NCI-H1694 (cell line): ENCODE measurements at places on chromosomes 5 and 9.

DNA sequence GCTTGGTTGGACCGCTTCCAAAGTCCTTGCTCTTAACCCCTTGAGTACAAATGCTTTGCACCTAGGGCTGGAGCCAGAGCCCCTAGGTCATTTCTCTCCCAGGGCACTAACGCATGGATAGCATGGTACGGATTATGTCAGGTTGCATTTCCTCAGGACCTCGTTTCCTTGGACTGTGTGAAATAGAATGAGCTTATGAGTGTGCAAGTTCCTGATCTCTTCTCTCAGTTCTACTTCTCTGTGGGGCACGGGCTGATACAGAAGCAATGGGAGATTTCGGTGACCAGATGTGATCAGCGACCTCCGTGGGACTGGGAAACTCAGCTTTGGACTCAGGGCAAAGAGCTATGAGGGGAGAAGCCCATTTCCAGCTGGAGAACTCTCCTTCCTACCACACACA, 14.2 kb downstream of the SPARC start:
- no peak for DNase-seq

DNA sequence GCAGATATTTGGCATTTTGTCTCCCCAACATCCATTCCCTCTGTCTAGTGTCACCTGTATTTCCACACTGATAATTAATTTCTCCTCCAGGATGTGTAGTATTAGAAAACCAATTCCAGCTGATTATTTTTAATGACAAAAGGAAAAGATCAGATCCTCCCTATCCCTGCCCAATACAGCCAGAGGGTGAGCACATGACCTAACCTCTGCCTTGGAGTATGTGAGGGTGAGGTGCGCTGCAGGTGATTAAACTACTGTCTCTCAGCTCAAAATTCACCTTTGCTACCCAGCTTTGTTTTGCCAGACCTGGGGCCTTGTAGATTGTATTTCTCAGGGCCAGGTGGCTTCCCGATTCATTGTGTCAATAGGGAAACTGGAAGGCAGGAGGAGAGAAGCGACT, 402.1 kb downstream of the PRELID2 start:
- no peak for DNase-seq

GRCh38 chr5:129477532-129477931, 17.4 kb downstream of the ADAMTS19 start:
- no peak for DNase-seq

GRCh38 chr5:146660376-146660960, 144.5 kb upstream of the GPR151 start:
- no peak for DNase-seq

GRCh38 chr5:61603211-61603908, 271.3 kb downstream of the ZSWIM6 start:
- DNase-seq = no peak

GRCh38 chr5:69206528-69207190, 17.3 kb downstream of the CENPH start:
- no peak for DNase-seq

- DNase-seq = peak; percentile 12
These were observed 17.6 kb upstream of the TARS1 start for GRCh38 chr5:33423018-33423630.

DNA sequence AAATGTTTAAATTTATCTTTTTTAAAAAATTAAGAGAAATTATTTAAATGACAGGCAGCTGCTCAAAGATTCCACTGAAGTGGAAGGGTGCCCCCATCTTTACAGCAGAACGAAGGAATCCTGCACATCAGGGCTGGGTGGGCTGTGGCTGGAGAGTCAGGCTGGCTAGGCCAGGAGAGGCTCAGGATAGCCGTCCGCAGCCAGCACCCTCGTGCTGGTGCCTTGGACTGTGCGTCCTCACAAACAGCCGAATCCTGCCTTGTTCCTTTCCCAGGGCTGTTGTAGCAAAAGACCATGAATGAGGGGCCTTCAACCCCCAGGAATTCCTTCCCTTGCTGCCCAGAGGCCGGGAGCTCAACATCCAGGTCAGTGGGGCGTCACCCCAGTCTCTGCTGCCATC, 64.6 kb upstream of the FCN1 start:
- DNase-seq = no peak

- no peak for DNase-seq
These were observed 3.9 kb downstream of the VCAN start for GRCh38 chr5:83475391-83475863.

DNA sequence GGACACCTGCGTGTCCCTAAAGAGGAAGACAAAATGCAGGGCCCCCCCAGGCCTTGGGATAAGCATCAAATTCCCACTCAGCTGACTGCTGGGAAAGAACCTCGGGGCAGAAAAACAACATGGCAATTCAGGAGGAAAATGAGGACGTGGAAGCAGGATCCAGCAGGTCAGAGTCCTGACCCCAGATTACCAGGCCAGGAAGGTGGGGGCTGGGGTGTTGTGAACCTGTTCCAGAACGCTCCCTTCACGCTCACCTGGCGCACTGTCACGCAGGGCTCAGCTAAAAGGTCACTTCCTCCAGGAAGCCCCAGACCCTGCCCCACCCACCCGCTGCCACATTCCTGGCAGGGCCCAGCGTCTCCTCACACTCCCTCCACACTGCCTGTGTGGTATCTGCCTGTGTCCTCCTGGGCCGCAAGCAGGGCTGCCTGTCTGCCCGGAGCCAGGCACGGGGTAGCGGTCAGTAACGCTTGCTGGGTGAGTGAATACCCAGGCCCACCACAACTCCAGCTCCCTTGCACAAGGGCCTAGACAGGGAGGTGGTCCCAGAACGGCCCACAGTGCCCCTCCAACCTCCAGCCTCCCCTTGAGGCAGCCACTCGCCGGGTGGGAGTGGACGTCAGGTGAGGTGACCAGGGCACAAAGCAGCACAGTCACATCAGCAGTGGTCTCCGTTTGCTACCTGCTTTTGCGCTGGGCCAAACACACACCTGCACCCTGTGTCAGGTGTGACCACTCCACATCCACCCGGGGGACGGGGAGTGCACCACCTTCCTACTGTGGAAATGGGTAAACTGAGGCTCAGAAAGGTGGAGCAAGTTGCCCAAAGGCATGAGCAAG, 18.1 kb downstream of the VAV2 start:
- DNase-seq = no peak

GRCh38 chr5:142881076-142881783, 111.1 kb downstream of the ARHGAP26 start:
- no peak for DNase-seq

DNA sequence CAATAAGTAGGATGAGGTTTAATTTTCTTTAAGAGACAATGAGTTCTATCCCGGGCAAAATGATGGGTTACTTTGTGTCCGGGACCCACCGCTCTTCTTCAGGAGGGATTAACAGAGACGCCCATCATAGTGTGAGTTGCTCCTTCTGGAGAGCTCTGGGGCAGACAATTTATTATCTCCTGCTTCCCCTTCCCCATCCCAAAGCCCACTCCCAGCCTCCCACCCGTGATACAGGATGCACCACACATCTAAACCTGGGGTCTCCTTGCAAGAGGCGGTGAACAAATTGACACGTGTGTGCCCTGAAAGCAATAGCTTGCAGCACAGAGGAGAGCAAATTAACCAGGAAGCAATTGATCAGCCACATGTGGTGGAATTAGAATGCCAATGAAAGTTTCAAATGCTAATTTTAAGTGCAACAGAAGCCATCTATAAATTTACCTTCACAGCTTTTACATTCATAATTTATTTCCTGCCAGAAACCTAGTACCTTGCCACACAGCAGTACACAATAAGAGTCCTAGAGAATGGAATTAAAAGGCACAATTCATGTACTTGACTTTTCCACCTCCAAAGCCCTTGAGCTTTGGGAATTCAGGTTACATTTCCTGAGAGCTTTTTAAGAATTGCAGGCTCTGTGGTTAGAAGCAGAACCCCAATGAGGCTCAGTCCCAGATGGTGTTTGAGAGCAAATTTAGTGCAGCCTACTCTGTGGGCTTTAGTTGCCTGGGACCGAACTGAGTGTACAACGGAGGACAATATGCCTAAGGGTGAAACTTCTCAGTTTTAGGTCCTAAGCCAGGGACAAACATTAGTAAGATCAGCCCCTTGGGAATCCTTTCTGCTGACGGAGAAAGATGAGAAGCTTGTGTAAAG, 399.6 kb downstream of the MED10 start:
- no peak for DNase-seq

DNA sequence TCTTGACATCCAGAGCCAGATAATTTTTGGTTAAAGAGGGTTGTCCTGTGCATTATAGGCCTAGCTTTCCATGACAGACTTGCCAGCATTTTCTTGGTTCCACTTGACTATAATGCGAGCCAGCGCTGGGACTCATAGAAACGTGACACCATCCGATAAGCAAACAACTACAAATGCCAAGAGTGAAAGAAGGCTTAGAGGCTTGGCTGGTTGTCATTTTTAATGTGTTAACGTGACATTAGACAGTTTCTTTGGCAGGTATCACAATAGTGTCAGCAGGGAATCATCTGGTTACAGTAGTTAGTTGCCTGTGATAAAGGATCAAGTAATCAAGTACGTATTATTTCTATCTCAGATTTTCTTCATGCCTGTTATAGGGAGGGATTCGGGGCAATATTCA, 20.0 kb upstream of the LIFR start:
- no peak for DNase-seq

- DNase-seq = no peak
These were observed 29.9 kb downstream of the TMC1 start for GRCh38 chr9:72551306-72551705.

- no peak for DNase-seq
These were observed 53.2 kb upstream of the C9orf72 start for GRCh38 chr9:27626244-27627187.

GRCh38 chr5:31944684-31945445, 229.3 kb downstream of the GOLPH3 start:
- DNase-seq = no peak

GRCh38 chr9:130482463-130482862, 37.7 kb downstream of the ASS1 start:
- DNase-seq = no peak

DNA sequence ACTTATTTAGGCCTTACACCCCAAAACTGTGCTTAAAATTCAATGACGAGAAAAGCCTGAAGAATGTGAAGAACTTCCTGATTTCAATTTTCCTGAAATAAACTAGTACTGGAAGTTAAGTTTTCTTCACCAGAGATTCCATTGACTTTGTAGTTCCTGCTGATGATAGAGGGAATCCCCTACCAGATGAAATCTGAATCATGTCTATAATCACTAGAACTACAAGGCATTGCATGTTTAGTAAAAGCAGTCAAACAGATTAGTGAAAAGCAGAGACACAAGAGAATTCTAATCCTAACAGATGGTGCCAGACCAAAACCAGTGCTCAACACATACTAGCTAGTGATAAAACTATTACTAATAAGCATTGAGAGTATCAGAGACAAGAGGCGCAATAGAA, 130.0 kb downstream of the PDE4D start:
- DNase-seq = no peak

- no peak for DNase-seq
These were observed 95.5 kb upstream of the TAF11L2 start for GRCh38 chr5:17402289-17403121.

GRCh38 chr5:78811121-78811817, 162.7 kb upstream of the LHFPL2 start:
- DNase-seq = no peak

DNA sequence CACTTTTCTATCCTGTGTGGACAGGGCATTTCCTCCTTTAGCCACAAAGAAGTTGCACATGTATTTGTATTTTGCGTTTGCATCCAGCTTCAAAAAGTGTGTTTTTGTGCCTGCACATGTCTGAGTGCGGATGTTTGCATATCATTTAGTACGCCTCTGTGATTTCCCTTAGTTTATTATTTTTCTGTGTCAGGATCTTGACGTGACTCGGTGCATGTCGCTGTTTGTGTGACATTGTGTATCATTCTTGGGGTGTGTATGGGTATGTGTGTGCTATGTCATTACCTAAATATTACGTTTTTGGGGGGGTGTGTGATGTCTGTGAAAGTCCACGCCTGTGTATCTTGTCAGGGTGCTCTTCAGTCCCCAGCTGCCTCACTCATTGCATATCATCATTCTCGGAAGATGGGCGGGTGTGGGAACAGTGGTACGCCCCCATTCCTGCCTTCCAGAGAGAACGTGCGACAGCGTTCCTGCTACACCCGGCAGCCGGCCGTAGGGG, 416 bp upstream of the PAIP2 start:
- DNase-seq = no peak

DNA sequence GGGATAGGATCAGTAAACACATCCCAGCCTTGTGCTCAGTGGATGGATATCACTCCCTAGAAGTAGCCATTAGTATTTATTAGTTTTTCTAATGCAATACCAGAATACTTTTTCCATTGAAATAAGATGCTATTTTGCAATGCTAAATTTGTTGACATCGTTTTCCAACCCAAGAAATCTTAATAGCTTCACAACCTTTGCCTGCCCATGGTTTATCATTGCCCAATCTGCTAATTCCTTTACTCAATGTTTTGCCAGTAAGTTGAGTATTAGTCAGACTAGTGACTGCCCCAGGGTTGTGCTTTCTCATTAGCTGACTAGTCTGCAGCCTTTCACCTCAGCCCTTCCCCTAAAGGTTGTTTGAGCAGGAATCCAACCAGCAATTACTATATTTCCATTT, 62.9 kb downstream of the NREP start:
- DNase-seq = no peak

GRCh38 chr9:92952906-92953610, 5.7 kb downstream of the FGD3 start:
- DNase-seq = no peak

- DNase-seq = no peak
These were observed 1.2 kb upstream of the AK3 start for GRCh38 chr9:4742246-4742645.

DNA sequence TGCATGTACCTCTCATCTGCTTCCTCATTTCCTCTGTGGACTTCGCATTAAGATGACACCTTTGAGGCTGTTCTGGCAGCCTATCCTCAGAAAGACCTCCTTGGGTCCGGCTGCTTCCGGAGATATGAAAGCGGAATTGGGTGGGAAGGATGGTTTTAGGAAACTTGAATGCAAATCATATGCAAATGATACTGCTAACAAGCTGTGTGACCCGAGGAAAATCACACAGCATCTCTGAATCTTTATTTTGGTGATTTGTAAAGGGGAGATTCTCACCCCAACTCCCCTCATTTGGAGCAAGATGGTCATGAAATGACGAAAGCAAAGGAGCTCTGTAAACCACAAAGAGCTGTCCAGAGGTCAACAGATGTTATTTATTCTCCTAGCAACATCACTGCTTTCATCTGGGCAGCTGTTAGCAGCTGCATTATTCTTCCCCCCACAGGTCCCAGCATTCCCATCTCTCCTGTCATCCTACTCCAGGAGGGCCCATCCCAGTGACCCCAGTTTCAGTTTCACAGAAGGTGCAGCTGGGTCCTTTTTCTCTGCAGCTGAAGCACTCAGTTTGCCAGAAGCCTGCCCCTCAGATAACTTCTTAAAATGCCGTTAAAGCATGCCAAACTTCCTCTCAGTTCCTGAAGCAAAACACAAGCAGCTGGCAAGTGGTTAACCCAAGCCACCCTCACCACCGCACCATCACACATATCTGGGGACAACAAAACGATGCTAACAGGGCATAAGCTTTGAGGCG, 269.5 kb downstream of the SEC61B start:
- DNase-seq = no peak

GRCh38 chr5:124263680-124264491, 482.6 kb downstream of the ZNF608 start:
- DNase-seq = no peak

GRCh38 chr9:84799251-84799650, 129.7 kb downstream of the NTRK2 start:
- DNase-seq = no peak
